AG04449 (cell line): ENCODE measurements at places on chromosomes 1 and 21.

GRCh38 chr21:30515681-30516080 lies 13.7 kb upstream of the KRTAP19-5 start:
- DNase-seq: no peak

DNA sequence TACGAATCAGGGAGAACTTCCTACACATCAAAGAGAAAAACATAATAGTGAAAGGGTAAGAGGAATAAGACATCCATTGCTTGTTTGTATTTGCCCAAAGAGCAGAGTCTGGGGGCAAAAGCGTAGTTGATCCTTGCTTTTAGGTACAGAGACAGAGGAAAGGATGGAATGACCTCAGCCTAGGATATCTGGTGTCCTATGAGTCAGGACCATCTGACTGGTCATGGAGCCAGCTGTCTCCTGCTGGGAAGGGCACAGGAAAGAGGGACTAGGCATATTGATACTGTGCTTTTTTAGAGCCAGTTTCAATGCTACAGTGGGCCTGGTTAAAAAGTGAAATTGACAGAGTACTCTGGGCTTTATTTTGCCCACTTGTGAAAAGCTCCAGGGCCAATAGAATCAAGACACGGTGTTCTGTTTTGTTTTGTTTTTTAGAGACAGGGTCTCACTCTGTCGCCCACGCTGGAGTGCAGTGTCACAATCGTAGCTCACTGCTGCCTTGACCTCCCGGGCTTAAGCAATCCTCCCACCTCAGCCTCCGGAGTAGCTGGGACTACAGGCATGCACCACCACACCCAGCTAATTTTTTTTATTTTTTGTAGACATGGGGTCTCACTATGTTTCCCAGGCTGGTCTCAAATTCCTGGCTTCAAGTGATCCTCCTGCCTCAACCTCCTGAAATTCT lies 3.2 kb downstream of the PLEKHO1 start:
- no peak for DNase-seq

GRCh38 chr1:164261691-164262240 lies 297.2 kb upstream of the PBX1 start:
- DNase-seq: no peak

- DNase-seq: no peak
Observed at GRCh38 chr1:5901150-5901549, 91.1 kb downstream of the NPHP4 start.

DNA sequence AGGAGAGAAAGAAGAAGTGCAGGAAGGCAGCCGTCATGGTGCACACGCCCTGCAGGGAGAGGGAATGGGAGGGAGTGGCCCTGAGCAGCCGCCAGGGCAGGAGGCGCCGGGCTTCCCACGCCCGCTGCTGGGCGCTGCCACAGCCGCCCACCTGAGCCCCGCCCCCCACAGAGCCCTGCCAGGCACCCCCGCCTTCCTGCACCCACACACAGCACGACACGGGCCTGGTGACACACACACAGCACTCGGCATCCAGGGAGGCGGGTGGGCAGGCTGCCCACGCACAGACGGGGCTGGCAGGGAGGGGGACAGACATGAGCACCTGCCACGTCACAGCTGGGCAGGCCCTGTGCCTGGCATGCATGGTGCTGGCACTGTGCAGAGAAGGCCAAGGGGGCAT lies 27.5 kb downstream of the ADGRB2 start:
- no peak for DNase-seq

- DNase-seq: no peak
Observed at GRCh38 chr1:28123461-28123961, 35.1 kb upstream of the EYA3 start.

GRCh38 chr1:166114419-166114818 lies 52.4 kb downstream of the FAM78B start:
- DNase-seq: no peak

DNA sequence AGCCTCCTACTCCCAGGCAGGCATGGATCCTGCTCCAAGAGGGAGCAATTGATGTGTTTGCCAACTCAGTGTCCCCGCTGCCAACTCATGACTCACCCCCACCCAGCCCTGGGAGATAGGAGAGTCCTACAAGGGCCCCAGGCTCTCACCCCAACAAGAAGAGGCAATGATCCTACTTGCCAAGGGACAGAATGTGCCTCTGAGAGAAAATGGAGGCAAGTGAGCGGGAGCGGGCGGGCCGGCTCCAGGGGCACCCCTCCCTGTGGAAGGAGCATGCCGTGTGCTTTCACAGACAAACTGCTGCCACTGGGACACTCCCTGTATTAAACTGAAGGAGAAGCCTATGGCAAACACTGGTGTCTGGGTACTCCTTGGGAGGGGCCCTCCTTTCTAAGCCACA lies 16.7 kb downstream of the PKP1 start:
- DNase-seq: no peak

DNA sequence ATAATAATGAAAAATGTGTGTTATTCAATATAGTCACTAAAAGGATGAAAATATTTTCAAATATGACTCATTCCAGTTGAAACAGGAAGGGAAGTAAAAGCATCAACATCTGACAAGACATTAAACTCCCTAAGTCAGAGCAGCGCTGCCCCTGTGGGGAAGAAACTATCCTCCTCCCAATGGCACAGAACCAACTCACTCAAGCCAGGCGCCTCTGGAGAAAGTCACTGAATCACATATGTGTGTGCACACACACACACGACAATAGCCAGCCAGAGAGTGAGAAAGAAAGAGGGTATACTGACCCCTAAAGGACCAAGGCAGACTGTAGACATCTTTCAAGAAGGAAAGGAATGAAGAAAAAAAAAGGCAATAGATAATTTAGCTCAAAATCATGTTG lies 126.9 kb downstream of the SETD4 start:
- peak; percentile 67 for DNase-seq

DNA sequence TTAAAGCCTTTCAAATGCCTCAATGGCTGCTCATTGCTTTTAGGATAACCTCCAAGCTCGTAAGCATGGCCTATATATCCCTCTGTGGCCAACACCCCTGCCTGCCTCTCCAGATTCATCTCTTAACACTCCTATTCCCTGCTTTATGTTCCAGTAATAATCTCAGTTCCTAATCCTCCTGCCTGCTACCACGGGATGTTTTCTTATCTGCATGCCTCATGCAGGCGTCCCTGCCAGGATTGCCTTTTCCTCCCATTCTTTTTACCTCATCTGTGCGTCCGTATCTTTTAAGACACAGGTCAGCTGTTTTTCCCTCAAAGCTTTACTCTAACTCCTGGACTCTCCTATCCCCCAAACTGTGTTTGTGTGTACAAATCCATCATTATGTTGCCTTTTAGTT lies 36.1 kb downstream of the ZBTB40 start:
- no peak for DNase-seq

GRCh38 chr21:29117372-29117955 lies 13.0 kb upstream of the MAP3K7CL start:
- DNase-seq: no peak

GRCh38 chr1:204947338-204947737 lies 76.7 kb downstream of the NFASC start:
- DNase-seq: no peak

GRCh38 chr21:18743531-18743930 lies 339.9 kb upstream of the TMPRSS15 start:
- DNase-seq: no peak

DNA sequence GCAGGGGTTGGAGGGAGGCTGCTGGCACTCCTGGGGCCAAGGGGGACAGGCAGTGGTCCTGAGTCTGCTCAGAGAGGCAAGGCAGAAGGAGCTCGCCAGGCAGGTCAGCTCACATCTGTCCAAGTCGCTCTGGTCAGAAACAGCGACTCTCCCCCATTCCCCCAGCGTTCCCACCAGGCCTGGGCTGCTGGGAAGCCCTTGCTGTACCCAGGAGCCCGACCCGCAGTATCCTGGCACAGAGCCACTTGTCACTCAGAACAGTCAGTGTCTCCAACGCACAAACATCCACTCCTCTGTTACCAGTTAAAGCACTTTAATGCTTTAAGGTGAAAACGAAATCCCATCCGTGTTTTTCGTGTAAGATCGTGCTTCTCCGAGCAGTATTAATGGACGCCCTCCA lies 16.6 kb upstream of the CCDC27 start:
- no peak for DNase-seq

DNA sequence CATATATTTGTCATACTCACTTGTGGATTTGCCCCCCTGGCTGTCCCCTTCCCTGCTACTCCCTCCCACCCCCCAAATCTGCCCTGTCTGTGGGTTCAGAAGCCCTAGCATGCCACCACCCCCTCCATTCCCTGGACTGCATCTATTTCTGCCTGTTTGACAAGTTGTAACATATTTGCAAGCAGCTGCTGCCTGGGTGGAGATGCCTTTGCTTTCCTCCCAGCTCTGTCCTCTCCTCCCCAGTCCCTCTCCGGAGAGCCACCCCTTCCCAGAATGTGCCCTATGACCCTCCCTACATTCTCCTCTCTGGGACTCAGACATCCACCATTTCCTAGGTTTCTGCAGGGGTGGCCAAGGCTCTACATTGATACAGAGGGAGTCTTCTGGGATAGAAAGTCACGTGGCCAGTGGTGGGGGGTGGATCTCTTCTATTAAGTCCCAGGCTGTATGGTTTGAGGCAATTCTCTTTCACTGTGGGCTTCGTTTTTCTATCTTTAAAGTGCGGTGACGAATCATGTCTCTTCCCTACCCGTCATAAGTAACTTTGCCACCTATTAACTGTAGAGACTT lies 6.0 kb upstream of the MYOG start:
- no peak for DNase-seq

GRCh38 chr1:153483776-153484175 lies 23.3 kb upstream of the S100A7 start:
- no peak for DNase-seq

GRCh38 chr1:186659890-186660341 lies 20.3 kb downstream of the PTGS2 start:
- DNase-seq: no peak

- DNase-seq: no peak
Observed at GRCh38 chr1:216847397-216848036, 124.3 kb upstream of the ESRRG start.

DNA sequence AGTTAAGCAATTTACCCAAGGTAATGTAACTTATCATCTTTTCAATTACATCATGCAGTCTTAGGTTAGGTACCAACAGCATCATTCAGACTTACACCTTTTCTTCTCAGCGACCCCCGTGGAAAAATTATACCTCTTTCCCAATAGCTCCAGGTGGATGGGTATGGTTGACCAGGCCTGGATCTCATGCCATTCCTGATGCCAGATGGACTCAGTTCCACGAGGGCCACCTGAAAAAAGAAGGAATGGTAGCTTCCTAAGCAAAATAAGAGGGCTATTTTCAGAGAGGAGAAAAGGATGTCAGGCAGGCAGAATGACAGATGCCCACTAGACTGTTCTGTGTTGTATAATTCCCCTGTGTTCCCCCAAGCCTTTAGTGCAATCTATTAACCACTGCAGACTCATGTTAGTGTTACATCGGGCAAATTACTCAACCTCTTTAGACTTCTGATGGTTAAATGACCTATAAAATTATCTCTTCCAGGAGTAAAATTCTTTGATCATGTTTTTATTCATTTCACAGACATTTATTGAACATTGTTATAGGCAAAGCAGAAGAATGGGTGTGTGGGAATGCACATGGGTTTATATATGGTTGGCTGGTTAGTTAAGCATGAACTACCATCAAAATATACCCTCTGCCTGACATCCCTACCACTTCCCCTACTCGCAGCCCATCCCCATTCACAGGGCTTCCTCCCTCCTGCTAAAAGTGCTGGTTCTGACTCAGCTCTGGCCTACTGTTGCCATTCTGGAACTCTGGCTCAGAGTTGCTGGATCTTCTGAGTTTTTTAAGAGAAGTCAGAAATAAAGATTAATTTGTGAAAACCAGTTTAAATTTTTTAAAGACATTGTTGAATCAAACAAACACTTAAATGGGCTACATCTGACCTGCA lies 10.6 kb upstream of the MYSM1 start:
- DNase-seq: no peak

- DNase-seq: no peak
Observed at GRCh38 chr1:246527402-246528088, 20.5 kb upstream of the SMYD3 start.

DNA sequence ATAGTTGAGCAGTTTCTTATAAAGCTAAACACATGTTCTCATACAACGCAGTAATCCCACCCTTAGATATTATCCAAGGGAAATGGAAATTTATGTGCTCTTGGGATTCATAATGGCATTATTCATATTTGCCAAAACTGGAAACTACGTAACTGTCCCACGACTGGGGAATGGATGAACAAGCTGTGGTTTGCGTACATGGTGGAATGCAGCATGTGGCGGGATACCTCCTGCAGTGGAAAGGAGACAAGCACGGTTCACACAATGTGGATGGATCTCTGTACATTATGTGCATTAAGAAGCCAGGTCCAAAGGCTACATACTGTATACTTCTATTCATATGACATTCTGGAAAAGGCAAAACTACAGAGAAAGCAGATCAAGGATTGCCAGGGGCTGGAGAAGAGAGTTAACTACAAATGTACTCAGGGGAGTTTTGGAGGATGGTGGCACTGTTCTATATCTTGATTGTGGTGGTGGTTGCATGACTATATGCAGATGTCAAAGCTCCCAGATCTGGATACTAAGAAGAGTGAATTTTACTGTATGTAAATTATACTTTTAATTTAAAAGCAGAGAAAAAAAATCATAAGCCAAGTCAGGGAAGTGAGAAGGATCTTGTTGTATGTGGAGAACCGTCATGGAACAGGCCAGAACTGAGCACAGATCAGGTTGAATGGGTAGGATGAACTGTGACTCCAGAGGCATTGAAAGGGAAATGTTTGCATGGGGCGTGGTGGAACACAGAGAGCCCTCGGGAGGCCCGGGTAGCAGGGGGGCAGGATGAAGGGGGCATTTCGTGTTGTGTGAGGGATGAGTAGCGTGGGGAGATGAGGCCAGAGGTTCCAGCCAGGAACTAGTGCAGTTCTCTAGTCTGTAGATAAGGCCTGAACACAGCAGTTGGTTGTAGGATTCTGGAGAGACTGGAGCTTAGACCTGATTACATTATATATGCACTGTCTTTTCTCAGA lies 90.7 kb downstream of the GALNT2 start:
- DNase-seq: no peak

GRCh38 chr1:205436776-205437410 lies 15.0 kb upstream of the LEMD1 start:
- no peak for DNase-seq

DNA sequence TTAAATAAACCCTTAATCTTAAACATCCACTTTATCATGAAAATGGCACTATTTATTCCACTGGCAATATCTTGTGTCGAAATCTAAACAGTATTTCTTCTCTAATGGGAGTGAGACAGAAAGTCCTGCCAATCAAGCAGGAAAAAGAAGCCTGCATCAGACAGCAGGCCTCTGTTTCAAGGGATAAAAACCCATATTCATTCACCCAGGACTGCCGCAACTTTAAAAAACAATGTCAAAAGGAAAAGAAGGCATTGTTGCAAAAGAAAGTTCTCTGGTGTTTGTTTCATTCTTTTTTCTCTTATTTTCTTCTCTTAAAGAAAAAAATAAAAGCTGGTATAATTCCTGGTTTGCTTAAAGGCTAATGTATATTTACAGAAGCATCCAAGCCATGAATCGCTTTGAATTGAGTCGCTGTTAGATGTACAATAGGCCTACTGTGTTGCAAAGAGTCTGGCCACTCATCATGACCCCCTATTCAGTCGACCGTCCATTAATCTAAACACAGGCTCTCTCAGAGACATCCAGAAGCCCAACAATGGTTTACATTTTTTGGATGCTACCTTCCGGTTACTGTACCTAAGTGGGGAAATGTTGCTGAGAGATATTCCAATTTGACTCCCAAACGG lies 48.7 kb upstream of the ZC3H11B start:
- no peak for DNase-seq
